Ecto neural progenitor cell (in vitro differentiated cells): ENCODE measurements at places on chromosomes 11 and 22.

- no peak for DNase-seq
These were observed 485 bp downstream of the KCNJ4 start for GRCh38 chr22:38454353-38455075.

DNA sequence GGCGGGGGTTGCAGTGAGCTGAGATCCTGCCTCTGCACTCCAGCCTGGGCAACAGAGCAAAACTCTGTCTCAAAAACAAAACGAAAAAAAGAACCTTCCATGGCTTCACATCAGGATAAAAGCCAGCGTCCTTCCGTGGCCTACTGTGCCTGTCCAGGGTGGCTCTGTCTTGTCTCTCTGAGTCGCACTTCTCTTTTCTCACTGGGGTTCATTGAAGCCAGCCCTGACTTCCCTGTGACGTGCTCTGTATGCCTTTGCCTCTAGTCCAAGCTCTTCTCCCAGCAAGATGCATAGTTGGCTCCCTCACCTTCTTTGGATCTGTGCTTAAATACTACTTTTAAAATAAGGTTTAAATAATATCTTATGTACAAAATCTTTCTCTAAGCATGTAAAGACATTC is 11.6 kb downstream of the ATXN10 start:
- DNase-seq, result no peak

DNA sequence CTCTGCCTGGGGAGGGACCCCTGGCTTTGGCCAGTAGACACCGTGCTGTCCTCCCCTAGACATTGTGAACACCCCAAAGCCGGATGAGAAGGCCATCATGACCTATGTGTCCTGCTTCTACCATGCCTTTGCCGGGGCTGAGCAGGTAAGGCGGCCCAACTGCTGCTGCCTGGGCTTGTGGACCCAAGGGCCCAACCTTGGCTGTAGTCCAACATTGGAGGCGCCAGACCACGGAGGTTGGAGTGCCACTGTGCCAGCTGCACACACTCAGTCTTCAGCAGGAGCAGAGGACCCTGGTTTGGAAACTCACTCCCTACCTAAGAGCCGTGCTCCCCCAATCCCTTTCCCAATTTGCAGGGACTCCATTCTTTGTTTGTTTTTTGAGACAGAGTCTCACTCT is 9.4 kb downstream of the ACTN3 start:
- no peak for DNase-seq

GRCh38 chr11:99117603-99118002 is 96.9 kb downstream of the CNTN5 start:
- DNase-seq, result no peak

DNA sequence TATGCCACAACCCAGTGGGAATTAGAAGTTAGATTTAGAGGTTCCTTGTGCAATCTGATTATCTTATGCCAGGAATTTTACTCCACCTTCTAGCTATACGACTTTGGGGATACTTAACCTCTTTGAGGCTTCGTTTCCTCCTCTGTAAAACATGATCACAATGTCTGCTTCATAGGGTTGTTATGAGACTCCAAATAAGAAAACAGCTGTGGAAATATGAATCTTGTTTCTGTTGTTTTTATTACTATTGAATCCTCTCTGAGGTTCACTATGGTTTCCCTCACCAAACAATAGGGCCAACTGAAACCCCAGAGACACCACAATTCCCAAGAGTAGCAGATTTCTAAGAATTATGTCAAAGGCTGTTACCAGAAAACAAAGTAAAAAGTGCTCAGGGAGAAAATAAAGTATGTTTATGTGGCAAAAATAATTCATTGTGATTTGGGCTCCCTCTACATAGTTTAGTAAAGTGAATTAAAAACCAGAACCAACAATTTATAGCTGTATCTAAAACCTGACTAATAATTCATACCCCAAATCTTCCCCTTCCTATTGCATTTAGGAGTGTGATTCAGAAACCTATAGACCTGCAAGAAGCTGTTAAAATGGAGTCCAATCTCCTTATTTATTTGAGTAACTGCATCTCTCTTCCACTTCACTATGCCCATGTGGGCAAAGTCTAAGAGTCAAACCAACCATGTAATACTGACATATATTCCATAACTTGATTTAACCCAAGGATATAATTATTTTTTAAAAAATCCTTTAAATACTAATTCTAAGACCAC is 38.4 kb downstream of the AMBRA1 start:
- no peak for DNase-seq

DNA sequence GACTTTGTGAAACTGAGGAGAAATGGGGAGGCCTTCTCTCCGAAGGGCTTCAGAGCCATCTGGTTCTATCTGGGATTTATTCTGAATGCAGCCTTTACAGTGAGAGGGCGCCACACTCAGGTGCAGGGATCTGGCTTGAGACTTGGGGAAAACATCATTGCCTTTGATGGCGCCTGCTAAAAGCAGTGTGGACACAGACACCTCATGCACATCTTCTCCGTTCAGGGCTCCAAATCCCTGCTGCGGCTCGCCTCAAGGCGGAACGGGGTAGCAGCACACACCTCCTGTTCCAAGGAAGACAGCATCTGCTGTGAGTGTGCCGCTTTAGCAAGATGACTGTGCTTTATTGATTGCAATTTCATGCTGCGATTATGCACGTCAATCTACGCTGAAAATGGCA is 37.1 kb upstream of the OLFML1 start:
- DNase-seq, result no peak

GRCh38 chr11:15189641-15190365 is 75.1 kb downstream of the INSC start:
- DNase-seq, result no peak

DNA sequence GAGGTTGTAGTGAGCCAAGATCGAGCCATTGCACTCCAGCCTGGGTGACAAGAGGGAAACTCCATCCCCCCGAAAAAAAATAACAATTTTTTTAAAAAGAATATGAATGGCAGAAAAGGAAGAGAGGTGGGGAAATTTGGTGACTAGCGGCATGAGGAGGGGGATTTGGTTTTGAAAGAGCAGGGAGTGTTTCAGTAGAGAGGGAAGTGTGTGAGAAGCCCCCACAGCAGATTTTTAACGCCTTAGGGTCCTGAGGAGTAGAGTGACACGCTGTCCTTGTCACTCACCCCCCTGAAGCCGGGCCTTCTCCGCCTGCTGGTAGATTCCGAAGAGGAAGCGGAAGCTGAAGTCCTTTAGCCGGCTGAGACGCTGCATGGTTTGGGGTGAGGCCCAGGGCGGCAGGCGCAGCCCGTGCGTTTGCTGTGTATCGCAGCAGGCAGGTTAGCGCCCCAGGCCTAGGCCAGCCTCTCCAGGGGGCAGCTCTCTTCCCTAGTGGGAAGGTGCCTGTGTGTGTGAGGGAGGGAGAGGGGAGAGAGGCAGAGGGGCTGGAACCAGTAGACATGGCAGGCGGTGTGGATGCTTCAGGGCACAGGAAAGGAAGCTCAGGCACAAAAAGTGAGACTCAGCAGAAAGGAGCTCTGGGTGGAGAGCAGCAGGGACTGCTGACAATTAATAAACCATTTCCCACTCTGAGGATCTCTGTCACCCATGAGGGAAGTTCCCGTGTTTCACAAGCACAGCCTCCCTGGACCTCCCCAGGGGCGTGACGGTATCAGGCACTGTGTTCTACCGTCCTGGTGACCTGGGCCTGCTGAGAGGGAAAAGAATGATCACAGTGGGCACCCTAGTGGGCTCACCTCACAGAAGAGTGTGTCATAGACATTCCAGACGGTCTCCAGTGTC is 3.9 kb downstream of the ACP2 start:
- DNase-seq, result no peak

DNA sequence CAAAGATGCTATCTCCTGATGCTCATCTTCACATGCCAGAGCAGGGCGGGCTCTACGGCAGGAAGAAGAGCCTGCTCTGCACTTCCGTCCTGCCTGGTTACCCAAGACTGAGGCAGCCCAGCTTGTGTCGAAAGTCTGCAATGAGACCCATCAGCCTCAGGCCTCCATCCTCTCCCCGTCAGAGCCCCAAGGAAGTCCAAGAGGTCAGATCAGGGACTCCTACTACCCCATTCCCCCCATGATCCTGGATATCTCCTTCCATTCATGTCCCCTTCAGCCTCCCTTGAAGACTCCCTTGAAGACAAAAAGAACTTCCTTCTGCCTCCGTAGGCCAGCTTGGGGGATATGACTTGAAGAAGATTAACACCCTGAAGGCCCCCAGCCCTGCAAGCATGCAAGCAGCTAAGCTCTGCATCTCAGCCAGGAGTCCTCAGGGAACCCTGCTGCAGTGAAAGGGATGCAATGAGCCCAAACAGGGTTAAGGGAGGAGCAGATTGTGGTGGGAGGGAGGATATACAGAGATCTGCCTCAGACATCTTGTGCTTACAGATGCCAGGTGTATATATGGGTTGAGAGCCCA is 85.6 kb downstream of the TRIM29 start:
- DNase-seq, result peak; percentile 17

GRCh38 chr11:110833033-110833484 is 120.8 kb upstream of the ARHGAP20 start:
- no peak for DNase-seq

- DNase-seq, result no peak
These were observed 8.1 kb upstream of the GLYAT start for GRCh38 chr11:58739725-58740430.

DNA sequence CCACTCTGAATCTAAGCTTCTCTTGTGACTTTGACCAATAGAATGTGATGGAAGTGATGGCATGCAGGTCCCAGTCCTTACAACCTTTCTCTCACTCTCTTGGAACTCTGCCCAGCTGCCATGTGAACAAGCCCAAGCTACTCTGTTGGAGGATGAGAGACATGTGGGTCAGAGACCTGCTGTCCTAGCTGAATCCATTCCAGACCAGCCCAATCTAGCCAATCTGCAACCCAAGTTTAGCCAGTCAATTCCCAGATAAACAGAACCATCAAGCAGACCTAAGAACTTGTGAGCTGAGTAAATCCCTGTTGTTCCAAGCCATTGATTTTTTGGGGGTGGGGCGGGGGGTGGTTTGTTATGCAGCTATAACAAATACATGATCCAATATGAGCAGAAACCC is 69.2 kb upstream of the GRK3 start:
- no peak for DNase-seq

DNA sequence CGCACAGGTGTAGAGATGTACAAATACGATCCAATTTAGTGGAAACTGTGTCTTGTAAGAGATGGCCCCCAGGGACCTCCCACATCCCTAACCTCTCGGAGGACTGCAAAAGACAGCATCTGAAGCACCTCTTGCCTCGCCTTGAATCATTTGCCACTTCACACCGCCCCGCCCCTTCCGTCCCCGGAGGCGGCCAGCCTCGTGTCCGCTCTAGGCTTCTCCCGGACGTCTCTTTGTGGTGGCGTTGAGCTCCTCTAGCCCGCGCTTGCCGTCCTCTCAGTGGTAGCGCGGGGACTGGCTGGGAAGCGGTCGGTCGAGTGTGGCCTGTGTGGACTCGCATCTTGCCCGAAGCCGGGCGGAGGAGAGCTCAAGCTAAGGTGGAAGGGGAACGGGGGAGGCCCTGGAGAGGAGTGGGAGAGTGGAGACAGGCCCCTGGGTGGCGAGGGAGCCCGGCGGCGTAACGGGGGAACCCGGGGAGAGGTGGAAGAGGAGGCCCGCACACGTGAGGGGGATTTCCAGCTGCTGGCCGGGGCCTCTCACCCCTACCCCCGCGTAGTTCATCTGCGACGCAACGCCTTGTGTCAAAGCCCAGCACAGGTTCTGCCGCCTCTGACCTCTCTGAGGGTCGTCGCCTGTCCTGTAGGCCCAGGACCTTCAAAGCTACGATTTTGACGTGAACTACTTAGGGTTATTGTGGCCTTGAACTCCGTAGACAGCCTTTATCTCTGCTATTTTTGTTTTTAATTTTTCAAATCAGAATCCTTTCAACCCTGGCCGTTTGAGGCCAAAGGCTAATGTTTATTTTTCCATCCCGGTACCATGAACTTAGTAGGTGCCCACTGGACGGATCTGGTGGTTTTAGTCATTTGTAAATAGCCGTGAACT is at the start of gene ARL14EP:
Gene ARL14EP, plus strand, starts transcription at position 279 of the 885 bp plus-strand sequence. CDS start 7,845 bp downstream, outside the sequence.
- DNase-seq, result peak; percentile 95

- DNase-seq, result no peak
These were observed 9.1 kb downstream of the CTSF start for GRCh38 chr11:66559142-66559865.

DNA sequence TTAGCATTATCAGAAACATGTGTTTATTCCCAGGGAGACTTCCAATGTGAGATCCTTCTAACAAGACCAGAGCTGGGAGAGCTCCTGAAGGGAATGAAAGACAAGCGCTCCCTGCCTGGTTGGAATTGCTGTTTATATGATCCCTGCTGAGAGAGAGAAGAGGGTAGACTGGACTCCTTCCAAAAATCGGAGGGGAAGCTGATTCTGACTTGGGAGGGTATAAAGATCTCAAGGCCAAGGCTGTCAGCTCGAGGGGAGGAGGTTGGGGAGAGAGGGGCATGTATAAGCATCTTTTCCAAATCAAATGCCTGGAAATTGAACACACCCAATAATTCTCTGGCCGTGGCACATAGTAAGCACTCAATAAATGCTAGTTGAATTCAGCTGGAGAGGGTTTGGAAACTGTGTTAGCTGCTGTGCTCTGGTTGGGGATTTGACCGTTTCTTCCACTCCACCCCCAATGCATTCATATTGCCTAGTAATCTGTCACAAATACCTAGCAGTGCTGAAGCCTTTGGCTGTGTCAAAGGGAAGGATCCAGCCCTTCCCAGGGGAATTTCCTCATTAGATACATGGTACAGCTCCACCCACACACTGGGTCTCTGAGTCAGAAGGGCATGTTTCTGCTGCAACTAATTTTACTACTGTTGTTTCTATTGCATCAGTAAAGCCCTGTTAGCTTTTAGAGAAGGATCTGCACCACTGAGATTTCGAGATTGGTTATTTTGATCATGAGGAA is 61.5 kb downstream of the CACNG2 start:
- DNase-seq, result no peak

- DNase-seq, result no peak
These were observed 4.9 kb downstream of the OR10A3 start for GRCh38 chr11:7936615-7937014.

- DNase-seq, result no peak
These were observed 29.4 kb downstream of the TCP11L1 start for GRCh38 chr11:33068611-33069340.

- no peak for DNase-seq
These were observed 70.4 kb upstream of the FGF3 start for GRCh38 chr11:69889400-69890318.

DNA sequence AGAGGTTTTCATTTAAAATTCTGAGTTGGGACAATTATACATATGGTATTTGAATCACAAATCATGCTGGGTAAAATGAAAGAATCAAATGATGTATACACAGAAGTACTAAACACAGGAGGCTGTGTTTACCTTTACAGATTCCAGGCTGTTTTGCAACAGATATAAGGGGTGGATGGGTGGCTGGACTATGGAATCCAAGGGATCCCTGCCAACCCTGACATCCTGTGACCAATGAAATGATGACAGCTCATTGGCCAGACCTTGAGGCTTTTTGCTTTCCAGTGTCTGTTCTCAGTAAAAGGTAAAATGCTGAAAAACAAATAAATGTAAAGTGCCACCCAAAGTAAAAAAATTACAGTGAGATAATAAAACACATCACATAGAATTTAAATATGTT is 3.3 kb upstream of the DDI1 start:
- DNase-seq, result no peak

- no peak for DNase-seq
These were observed 35.0 kb upstream of the EHF start for GRCh38 chr11:34585735-34586487.

GRCh38 chr11:85021058-85021457 is 606.1 kb downstream of the DLG2 start:
- no peak for DNase-seq

GRCh38 chr11:61569018-61569417 is 11.9 kb downstream of the SYT7 start:
- no peak for DNase-seq
